ENCODE measurements at places on chromosomes 5 and 9.

- no peak for DNase-seq
Measured at GRCh38 chr9:116162241-116162781, 8.7 kb downstream of the PAPPA start.

GRCh38 chr9:133320421-133320881 lies 15.5 kb downstream of the SURF6 start:
- no peak for DNase-seq

DNA sequence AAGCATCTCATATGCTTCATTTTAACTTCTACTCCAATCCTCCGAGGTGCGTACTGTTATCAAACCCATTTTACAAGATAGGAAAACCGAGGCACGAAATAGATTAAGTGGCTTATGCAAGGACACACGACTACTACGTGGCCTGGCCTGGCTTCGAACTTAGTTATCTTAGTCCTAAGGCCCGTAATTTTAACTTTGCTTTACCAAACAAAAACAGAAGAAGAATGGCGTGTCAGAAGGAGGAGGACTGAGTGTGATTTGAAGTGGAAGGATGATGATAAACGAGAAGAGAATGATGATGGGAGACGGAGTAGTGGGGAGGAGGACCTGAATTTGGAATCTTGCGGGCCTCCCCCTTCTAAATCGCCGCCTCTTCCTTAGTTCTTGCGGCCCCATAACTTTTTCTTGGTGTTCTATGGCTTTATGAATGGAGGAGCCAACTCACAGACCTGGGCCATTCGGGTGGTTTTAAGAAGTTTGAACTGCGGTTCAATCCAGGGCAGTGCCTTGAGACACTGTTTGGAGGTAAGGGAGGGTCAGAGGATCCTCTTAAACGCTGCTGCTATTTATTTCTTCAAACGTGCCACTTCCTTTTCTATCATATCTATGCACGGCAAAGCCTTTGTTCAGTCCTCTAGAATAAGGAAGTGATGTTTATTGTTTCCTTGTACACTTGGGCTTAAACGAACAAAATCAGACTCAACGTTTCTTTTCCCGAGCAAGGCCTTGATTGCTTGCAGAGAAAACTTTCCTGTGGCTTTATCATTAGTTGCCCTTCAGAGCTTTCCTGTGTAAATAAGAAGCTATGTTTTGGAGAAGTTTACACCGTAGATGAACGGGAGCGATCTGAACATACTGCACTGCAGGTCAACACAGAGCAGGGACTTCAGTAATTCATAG lies 795 bp downstream of the CNOT8 start:
- DNase-seq: no peak

DNA sequence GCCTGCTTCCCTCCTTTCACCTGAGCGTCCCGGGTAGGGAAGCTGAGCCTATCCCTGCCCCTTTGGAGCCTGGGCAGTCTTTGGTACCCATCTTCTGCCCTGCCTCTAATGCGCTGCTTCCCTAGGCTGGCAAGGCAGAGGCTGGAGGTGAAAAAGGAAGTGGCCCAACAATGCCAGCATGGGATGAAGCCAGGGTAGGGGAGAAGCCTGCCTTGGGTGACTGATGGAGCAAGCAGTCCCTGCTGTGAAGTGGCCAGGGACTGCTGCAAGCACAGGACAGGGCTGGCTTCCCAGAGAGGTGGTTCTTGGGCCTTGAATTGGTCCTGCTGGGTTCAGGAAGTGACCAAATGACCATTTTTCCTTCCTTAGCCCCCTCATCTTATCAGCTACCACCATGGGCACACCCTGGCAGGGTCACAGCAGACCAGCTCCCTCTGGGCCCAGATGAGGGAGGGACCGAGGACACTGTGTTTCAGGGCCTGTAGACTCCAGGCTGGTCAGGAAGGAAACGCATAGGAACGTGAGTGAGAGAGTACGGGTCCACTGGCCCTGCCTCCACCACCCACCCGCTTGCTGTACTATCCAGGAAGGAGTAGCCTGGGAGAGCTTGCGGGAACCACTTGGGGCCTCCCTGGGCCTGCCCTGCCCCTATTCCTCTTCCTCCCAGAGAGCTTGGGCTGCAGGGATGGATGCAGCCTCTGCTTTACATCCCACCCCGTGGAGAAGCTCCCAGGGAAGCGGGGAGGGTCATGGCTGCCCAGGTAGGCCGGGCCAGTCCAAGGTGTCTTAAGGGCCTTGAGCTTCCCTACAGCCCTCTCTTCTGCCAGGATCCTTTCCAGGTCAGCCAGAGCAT lies 102.6 kb downstream of the DAB2IP start:
- DNase-seq: no peak

DNA sequence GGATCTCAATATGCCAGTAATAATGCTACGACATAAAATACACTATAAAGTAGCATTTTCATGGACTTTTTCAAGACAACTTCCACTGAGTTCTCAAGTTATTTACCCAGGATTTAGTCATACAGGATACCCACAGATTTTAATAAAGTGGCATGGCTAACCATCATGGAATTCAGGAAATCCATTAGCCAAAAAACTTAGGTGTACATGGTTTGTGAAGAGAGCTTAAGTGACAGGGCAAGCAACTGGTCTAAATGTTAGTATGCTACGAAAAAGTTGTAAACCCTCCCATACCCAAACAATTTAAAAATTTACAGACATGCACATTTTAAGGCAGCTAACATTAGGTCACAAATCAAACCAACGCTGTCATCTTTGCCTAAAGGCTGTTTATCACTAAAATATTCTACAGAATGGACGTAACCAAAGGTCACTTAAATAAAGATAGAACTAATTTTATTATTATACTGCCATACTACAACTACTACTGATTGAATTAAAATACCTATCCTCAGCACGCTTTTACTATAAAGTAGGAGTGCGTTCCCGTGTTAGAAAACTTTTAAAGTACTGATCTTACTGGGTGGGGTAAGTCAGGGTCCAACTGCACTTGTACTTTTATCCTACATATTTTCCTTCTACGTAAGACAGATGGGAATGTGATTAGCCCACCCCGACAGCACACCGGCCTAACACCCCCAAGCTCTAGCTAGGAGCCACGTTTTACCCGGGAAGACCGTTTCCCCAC lies 1.1 kb downstream of the UBTD2 start:
- no peak for DNase-seq

DNA sequence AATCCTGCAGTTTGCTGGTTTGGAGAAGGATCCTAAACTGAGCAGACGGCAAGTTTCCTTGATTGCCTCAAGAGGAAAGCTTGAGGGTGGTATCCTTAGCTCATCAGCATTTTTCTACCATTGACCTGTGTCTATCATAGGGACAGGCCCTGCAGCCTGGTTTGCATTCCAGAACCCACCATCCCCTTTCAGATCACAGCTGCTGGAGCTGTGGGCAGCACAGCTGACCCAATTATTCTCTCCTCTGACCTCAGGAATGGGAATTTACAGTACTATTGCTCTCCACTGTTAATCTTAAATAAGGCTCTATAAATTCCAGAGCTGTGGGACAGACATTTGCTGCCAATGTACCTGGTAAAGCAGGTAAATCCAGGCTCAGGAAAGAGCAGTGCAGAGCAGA lies 163.0 kb downstream of the SPOCK1 start:
- DNase-seq: no peak

- DNase-seq: no peak
Measured at GRCh38 chr9:8229226-8229625, 429.6 kb upstream of the DMAC1 start.

GRCh38 chr5:43156388-43156787 lies 35.6 kb upstream of the NIM1K start:
- DNase-seq: no peak

GRCh38 chr5:7436521-7436920 lies 40.6 kb downstream of the ADCY2 start:
- no peak for DNase-seq

DNA sequence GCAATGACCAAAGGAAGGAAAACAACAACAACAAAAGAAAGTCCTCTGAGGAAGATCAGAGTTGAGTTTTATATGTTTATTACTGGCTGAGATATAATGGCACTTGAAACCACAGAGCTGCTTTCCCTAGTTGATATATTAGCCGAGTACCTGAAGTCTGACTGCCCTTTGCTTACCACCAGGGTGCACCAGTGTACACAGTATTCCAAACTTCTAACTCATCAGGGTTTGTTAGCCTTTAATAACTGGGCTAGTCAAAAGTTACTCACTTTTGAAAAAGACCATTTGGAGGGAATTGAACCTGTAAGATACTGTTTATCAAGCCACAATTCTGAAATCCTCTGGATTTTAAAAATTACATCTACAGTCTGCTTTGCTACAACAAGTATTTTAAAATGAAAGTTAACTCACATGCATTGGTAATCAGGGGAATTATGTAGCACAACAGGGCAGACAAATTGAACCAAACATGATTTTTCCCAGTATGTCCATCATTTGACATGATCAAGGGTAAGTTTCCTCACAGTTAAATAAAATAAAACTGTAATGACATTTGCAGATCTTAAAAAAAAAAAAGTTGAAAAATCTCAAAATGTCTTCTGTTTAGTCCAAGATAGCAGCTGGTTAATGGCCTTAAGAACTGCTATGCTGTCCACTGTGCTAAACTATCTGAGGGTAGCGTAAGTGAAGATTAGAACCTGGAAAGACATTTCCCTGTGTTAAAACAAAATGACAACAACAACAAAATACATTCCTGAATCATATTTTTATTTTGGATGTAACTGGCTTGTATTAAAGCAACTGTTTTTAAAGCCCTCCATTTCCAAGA lies 57.3 kb upstream of the C6 start:
- DNase-seq: no peak

DNA sequence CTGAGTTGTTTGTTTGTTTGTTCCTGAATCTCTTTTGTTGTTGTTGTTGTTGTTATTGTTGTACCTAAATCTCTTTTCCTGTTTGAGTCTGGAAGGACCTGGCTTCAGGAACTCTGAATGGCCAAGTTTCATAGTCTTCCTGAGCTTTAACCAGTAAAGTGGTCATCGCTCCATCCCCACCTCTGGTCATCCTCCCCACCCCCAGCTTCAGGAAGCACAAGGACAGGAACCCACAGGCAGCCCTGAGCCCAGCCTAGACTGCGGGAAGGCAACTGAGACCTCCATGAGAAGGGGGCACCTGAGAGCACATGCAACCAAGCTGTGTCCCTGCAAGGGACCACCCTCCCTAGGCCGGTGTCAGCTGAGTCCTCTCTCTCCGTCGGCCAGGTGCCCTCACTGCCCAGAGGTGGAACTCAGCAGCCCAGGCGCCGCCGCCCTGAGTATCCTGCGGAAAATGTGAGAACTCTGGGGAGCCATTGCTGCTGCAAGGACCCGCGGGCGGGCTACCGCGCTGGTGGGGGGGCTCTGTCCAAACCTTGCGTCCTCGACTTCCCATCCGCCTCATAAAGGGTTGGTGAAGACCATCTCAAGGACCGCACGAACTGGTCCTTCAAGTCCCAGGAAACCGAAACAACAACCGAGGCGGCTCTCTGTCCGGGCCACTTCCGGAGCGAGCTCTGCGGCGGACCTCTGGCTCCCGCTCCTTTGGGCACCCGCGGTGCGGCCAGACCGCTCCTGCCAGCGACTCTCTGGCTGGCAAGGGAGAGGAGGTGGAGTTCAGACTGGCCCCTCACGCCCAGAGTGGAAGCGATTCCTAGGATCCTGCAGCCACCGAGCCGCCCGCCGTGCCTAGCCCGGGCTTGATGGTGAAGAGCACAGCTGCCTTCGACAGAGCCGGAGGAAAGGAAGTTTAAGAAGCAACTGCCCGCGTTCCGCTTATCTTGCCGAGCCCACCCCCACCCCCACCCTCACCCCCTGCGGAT lies 4.2 kb downstream of the BARX1 start:
- no peak for DNase-seq

DNA sequence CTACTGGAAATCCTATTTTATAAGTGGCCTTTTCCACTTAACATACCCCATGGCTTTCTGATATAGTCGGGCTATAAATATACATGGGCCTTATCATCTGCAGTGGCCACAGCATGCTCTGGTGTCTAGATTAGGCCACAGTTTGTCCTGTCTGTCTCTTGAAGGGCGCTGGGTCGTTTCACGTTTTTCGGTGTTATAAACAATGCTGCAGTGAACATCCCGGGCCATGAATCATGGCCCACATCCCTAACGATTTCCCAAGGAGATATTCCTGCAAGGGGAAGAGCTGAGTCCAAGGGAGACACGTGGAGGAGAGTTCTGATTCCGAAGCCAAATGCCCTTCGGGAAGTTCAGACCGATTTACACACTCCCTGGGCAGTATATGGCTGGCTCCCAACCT lies 8.4 kb downstream of the PLPP7 start:
- no peak for DNase-seq

DNA sequence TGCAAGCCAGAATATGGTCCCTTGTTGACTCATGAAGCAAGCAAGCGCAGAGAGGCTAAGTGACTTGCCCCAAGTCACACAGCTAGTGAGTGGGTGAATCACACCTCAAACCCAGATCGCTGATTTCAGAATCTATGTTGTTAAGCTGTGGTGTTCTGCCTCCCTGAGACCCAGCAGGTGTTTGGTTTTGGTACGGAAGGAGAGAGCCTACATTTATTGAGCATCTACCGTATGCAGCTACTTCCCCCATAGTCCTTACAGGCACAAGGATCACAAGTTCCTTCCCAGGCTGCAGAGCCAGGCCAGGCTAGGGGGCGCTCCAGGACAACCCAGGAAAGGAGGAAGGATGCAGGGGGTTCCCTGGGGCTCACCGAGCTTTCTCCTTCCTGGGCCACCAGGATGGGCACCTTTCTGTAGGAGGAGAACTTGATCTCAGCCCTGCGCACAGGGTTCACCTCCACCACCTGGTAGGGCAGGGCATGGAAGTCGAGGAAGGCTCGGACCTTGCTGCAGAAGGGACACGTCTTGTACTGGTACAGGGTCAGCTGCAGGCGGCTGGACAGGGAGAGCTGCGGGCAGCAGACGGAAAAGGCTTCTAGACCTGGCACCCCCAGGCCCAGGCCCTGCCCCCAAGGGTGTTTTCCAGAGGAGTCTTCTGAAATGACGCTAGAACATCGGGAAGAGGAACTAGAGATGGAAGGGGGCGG lies 2.5 kb downstream of the PTGES2 start:
- DNase-seq: peak; percentile 30

DNA sequence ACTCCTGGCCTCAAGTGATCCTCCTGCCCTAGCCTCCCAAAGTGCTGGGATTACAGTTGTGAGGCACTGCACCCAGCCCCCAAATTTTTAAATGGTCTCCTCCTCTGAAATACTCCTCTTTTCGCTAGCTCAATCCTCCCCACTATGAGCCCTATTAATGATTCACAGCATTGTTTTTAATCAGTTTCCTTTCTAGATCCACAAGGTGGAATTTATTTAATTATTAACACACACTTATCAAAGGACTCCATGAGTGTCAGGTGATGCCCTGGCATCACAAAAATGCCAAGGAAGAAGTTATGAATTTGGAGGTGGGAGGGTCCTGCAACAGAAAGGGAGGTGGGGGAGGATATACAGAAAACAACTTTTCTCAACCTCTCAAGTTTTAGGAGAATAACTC lies 806.5 kb downstream of the PRELID2 start:
- DNase-seq: no peak

GRCh38 chr9:115353681-115354080 lies 235.7 kb upstream of the TNC start:
- DNase-seq: no peak

Measured in T-helper 17 cell (primary cell).